ENCODE measurements at places on chromosomes 2 and 18.

- no peak for DNase-seq
Measured at GRCh38 chr2:218517434-218518206, 50.5 kb downstream of the USP37 start.

DNA sequence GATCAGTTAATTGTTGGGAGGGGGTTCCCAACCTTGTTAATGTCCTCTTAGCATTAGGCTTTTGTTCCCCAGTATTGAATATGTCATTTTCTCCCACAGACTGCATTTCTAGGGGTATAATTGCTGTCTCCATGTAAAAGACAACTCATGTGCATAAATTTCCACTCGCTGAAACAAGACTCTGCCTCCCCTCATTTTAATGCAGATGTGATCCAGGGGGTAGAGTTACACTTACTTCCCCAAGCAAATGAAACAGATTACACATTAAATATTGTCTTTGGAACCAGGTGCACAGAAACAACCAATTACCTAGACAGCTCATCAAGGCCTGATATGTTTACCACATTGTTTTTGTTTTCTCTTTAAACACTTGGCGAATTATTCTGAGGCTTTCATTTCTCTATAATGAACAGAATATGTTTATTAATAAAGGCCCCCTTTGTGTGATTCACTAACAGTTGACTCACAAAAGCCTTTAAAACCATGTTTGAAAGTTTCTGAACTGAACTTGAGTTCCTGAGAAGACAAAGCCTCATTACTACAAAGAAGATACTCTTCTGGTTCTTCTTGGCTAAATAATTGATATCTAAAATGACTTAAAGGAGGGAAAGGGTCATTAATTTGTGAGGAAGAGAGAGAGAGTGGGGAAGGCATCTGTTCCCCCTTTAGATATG, 15.0 kb upstream of the ACVR1 start:
- no peak for DNase-seq

DNA sequence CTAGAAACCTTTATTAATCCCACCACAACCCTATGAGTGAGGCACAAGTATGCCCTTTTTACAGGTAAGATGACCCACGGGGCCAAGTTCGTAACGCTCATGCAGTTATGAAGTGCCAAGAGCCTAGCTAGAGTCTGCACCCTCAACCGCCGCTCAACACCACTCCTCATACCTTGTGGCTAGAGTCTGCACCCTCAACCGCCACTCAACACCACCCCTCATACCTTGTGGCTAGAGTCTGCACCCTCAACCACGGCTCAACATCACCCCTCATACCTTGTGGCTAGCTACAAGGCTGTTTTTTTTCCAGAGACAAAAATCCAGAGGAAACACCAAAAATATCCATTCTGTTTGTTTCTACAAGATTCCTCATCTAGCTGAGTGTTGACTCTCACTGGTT, 4.6 kb downstream of the TXNL4A start:
- peak; percentile 24 for DNase-seq

DNA sequence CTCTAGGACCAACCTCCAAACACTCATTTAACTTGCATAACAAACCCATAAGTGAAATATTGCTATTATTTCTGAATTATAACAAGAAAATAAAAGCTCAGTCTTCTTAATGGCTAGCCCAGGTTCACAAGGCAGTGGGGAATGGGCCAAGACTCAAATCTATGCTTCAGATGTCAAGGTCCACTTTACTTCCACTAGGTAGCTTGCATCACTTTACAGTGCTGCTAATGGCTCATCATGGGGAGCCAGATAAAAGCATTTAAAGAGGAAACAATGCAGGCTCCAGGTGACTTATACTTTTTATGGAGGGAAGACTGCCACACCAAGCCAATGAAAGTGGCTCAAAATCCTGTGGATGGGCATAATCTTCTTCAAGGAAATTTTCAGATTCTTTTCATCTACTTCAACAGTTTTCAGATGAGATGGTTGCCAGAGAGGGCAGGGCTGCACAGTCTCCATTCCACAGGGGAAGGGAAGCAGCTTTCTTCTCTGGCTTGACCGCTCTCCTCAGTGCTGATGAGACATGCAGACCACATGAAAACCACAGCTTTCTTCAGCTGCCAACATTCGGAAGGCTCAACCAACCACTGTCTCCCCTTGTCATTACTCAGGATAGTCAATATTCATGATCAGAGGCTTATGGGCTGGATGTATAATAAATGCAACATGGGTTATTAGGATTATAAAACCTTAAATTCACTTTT, 361.9 kb upstream of the MEX3C start:
- DNase-seq: no peak

DNA sequence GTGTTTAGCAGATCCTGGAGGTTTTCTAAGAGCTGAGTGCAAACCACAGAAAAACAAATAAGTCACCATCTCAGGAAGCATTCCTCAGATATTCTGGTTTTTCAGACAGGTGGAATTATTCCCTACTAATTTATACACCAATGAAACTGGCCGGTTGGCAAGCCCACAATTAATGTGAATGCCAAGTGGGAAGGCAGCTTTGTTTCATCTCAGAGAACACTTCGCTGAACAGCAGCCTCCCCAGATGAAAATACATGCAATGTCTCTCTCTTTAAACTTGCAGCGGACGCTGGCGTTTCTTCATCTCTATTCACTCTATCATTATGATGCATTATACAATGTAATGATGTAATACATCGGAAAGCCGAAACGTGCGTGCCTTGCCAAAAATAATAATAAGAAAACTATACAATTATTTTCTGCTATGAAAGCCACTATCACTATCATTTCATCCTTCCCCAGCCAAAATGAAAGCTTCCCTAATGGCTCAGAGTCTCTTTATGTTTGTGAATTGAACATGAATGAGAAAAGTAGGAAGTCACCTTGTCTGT, 649.4 kb downstream of the BCL11A start:
- no peak for DNase-seq

DNA sequence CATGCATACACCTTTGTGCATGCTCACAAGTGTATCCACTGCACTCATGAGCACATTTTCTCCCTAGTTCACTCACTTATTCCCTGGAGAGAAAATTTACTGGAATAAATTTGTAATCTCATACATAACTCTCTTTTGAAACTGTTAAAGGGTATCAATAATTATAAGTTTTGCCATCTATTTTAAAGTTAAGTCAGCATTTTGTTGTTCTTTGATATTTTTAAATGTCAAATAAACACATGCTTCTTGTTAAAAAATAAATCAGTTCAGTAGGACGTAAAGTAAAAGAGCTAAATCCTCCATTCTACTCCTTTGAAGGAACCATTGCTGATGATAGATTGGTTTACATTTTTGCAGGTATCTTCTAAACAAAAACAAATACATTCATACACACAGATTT, 522.1 kb downstream of the NR4A2 start:
- no peak for DNase-seq

Measured in CD4-positive, alpha-beta T cell treated with Interleukin-17A for 1 hour (primary cell).